ENCODE measurements at places on chromosomes 7 and 10.
A peak's percentile ranks its signal among the peaks of the same experiment; 100 is the strongest.

DNA sequence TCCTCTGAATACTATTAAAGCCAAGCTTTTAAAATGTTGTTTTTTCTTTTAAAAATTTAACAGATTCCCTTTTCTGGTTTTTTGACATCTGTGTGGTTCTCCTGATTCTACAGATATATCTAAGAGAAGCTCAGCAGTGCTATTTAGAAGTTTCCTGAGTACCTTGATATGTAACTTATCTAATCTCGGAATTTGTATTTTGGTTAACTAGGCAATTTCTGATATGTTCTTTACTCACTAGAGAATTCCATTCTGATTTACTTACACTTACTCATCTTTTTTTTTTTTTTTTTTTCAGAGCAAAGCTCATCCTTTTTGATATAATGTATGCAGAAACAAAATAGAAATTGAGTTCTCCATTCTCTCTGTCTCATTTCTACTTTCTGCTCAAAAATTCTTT lies 63.8 kb downstream of the PALS2 start:
- no peak for DNase-seq

GRCh38 chr10:50577681-50578350 lies 45.9 kb downstream of the SGMS1 start:
- no peak for DNase-seq

DNA sequence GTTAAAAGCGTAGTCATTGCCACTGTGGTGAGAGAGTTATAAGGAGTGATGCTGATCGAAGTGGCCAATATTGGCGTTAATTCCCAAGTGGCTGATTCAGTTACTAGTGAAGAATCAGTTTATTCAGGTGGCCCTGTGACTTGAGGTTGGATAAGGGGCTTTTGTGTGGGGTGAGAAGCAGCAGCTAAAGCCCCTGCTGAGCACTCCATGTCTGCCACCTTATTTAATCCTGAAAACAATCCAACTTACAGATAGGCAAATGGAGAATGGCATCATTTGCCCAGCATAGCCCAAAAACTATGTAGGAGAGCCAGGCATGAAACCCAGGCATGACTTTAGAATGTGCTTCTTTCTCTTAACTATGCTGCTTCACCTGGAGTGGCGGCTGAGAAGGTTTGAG lies 222.8 kb upstream of the KLF6 start:
- DNase-seq: no peak

GRCh38 chr7:144834641-144835144 lies 1.2 kb downstream of the TPK1 start:
- no peak for DNase-seq

- no peak for DNase-seq
These were observed 38.4 kb downstream of the DNAJB12 start for GRCh38 chr10:72316386-72316700.

DNA sequence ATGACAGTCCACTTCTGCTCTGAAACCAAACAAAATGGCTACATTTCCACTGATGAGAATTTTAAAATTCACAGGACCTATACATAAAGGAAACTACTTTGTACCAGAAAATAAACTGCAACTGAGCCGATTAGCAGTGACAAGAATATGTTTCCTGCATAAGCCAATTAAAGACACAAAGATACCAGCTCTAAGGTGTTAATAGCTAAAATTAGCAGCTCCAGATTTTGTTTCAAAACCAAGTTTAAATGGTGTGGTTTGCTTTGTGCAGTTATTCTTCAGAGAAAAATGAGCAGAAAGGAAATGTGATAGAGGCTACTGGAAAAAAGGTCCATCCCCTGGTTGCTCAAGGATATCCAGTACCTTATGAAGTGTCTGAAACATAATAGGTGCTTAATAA lies 123.2 kb downstream of the ANK3 start:
- no peak for DNase-seq

- no peak for DNase-seq
These were observed 226.0 kb downstream of the BBS9 start for GRCh38 chr7:33355386-33355785.

DNA sequence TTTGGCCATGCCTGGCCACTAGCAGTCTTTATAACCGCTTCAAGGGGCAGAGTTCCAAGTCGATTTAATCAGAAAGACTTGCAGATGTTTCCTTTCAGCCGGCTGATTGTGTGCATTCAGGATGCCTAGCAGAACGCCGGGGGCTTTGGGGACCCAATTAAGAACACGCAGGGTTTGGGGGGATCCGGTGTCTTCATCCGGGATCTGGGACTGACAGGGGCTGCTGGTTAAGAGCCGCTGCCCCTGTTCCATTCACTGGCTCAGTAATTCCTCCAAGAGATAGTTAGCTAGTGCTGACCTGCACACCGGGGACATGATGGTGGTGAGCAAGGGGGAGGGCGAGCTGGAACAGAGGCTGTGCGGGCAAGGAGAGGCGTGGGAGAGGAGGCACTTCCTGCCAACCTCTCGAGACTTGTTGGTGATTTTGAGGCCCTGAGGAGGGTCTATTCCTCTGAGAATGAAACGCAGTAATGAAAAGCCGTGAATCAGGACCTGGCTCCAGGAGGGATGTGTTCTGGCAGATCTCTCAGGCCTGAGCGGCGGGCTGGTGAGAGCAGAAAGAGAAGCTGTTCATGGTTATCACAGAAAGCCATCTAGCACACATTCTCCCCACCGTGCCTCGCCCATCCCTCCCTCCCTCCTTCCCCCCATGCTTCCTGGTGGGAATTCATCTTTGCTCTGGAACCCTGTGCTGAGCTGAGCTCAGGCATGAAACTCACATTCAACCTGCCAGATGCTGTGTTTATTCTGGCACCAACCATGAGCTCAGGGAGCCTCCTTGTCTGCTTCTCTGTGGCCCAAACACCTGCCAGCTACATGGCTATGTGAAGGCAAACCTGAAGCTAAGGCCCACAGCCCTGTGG lies 152.0 kb downstream of the CCDC3 start:
- DNase-seq: no peak

DNA sequence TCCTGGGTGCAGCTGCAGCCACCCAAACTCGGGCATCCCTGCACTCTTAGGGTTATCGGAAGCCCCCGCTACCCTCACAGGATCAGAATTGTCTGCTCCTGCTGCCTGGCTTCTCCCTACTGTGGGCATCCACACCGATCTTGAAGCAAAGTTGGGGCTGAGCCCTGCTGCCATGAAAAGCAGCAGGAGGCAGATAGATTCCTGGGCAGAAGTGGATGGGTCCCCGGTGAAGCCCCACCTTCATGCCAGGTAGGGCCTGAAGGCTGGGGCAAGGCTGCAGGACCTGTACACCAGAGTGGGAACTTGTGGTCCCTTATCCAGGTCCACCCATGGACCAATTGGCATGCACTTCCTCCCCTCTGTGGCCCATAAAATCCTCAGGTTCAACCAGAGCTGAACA lies 922.6 kb upstream of the KCND2 start:
- no peak for DNase-seq

DNA sequence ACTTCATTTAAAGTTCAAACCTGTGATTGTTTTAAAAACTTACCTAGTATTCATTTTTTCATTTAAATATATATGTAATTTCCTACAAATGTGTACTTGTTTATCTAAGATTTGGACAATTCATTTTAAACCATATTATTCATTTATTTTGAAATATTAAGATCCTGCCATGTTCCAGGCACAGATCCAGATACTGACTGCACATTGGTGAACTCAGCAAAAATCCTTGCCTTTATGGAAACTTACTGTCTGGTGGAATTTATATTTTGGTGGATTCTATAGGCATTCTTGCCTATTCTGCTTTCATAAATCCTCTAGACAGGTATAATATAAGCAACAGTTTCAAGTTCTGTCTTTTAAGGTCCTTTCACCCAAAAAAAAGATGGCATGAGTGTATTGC lies 48.3 kb upstream of the RPA3 start:
- DNase-seq: no peak

- DNase-seq: no peak
These were observed 317.2 kb downstream of the GRID1 start for GRCh38 chr10:86049442-86049841.

DNA sequence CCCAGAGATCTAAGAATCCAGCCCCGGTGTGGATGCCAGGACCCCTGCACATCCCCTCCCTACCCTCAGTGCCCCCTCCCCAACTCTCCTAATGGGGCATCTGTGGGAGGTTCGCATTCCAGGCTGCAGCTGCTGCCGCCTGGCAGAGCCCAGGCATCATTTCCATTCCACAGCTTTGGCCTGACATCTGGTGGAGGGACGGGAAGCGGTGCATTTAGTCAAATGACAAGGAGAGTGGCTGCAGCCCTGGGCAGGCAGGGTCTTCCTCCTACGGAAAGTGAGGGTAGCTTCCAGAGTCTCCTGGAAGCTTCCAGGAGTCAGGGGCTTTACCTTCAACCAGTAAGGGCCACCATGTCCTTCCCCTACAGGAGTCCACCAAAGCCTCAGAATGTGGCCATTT lies 30.8 kb downstream of the PRLHR start:
- DNase-seq: peak; percentile 61

GRCh38 chr10:48289501-48290238 lies 15.2 kb upstream of the FRMPD2 start:
- peak; percentile 59 for DNase-seq

DNA sequence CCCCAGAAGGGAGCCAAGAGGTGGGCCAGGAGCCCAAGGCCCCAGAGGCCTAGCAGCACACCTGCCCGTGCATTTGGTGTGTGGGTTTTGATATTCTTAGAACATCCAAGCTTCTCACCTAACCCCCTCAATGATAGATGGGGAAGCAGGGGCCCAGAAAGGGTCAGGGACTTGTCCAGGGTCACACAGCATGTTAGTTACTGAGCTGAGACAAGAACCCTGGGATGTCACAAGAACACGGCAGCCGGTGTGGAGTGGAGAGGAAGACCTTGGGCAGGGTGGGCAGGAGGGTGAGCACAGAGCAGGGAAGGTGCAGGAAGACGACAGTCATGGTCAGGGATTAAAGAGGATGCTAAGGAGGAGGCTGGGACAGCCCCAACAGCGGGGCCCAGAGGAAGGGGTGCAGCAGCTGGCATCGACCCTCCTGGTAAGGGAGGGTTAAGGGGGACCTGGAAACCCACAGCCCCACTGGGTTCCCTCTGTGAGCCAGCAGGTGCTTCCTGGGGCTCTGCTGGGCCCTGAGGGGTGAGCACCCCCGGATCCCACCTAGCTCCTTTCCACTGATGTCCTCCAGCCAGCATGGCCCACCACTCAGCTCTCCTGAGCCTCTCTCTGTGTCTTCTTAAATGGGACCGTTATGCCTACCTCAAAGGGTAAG lies 44.4 kb downstream of the UNC5B start:
- no peak for DNase-seq

- peak; percentile 17 for DNase-seq
These were observed 85.6 kb downstream of the CHST15 start for GRCh38 chr10:124007773-124008145.

All from right forelimb (tissue), 1 donor.